Activated CD8-positive, alpha-beta T cell treated with anti-CD3 and anti-CD28 coated beads, Interleukin-2, amount 10 ng/mL, durations not matched to agents 7 days and 5 days (primary cell): ENCODE measurements at places on chromosomes 6 and 20. TPM values are rescaled to one million over a fixed set of nuclear protein-coding genes. Genes with fewer than 3 reads are reported as not detected.

The MCCD1 gene
- not detected for total RNA-seq

The ADGB gene
- total RNA-seq, result not detected

- DNase-seq, result no peak
These were observed 267.6 kb upstream of the SGK1 start for GRCh38 chr6:134585517-134585873.

DNA sequence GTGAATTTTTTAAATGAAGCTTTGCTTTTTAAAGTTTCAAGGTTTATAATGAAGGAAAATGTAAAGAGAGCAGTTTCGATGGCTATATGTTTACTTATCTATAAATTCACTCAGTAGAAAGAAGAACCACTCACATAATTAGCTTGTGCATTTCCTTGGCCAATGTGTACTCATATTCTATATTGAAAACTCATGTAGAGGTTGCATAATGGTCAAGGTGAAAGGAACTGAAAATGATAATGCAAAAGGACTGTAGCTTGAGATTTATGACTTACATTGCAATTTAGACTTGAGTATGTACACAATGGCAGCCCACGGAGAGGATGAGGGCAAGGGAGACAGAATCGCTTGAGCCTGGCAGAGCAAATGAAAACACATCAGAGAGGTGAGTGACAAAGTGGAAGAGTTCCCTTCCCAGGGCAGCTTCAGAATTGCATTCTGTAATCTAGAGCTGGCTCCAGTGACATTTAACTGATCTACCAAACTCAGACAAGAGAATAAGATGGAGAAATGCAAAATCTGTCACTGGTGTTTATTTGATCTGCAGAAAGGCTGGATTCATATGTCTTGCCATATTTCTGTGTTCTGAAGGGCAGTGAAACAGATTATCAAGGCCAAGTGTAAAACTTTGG lies 191.8 kb downstream of the TMEM200A start:
- no peak for DNase-seq

GRCh38 chr6:111927321-111927720 lies 54.1 kb upstream of the FYN start:
- no peak for DNase-seq

The HLA-DQA2 gene
- total RNA-seq, result not detected

- no peak for DNase-seq
These were observed 67.8 kb upstream of the RALY start for GRCh38 chr20:33925867-33926266.

DNA sequence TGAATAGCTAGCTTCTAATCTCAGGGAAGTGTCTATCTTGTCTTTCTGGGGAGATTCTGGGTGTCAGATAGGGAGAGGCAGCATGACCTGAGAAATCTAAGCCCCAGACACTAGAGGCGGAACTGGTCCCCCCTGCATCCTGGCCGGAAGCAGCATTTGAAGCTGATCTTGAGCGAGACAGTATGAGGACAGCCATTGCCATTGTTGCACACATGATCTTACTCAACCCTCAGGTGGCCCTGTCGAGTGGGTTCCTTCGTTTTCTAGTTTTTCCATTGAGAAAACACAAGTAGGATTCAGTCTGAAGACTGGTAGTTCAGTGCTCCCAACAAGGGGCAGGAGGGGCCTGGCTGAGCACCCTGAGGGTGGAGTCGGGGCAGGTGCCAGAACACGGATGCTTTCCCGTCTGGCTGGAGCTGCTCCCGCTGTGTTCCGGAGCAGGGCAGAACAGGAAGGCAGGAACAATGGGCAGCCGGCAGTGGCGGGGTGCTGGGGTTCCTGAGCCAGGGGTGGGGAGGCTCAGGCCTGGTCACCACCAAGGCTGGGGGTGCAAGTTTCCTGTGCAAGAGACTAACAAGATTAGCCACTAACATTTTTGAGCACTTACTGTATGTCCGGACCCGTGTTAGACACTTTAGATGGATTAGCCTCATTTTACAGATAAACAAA lies 7.9 kb upstream of the SDCBP2 start:
- peak; percentile 49 for DNase-seq
